ENCODE measurements at places on chromosomes 3 and 15.

GRCh38 chr3:157240408-157240807 is 80.5 kb upstream of the CCNL1 start:
- no peak for DNase-seq

GRCh38 chr3:55558316-55558715 is 71.2 kb upstream of the WNT5A start:
- no peak for DNase-seq

DNA sequence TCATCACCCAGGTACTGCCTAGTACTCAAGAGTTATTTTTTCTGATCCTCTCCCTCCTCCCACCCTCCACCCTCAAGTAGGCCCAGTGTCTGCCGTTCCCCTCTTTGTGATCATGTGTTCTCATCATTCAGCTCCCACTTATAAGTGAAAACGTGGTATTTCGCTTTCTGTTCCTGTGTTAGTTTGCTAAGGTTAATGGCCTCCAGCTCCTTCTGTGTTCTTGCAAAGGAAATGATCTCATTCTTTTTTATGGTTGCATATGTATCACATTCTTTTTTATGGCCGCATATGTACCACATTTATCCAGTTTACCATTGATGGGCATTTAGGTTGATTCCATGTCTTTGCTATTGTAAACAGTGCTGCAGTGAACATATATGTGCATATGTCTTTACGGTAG is 8.2 kb upstream of the GANC start:
- no peak for DNase-seq

DNA sequence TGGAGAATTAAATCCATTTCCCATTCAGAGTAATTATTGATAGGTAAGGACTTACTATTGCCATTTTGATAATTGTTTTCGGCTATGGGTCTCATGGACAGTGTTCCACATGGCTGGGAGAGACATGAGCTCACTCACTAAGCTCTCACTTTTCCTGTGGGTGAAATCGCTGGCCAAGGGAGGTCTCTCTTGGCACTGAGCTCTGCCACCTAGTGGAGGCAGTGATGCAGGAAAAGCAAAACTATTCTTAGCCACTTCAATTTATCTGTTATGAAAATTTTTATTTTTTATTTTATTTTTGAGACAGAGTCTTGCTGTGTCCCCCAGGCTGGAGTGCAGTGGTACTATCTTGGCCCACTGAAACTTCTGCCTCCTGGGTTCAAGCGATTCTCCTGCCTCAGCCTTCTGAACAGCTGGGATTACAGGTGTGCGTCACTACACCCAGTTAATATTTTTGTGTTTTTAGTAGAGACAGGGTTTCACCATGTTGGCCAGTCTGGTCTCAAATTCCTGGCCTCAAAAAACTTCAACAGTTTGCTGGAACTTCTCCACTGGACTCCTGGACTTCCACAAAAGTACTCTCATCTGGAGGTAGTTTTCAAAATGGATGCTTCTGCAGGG is 4.7 kb upstream of the RNF13 start:
- peak; percentile 54 for DNase-seq

- no peak for DNase-seq
These were observed 17.8 kb downstream of the ABHD17C start for GRCh38 chr15:80712956-80713355.

DNA sequence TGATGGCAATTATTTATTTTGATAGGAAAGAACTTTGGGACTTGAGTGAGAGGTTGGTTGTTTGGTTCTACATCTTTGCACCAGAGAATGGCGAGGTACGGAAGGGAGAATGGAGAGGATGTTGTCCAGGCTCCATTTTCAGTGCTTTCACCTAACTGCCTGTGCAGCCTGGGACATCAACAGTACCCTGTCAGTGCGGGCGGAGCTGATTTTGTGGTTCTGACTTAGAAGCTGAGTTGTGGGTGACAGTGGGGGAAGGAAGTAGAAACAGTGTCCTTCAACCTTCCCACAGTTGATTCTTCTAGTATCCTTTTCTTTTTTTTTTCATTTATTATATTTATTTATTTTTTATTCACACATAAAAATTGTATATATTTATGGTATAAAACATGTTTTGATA is 95.3 kb downstream of the TIGIT start:
- DNase-seq = no peak

DNA sequence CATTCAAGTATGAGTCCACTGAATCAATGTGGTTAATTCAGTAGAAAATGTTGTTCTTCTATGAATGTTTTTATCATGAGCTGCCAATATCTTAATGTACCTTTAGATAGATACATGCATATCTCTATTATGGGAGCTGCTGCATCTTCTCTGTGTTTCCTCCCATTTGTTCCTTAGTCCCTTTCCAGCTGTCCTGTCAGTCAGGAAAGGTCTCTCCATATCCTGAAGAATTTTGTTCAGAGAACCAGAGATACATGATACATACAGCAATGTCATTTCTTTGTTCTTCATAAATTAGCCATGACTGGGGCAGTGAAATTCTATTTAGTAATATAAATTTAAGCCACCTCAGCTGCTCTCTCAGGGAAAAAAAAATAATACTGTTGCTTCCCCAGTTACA is 103.7 kb downstream of the P3H2 start:
- no peak for DNase-seq

DNA sequence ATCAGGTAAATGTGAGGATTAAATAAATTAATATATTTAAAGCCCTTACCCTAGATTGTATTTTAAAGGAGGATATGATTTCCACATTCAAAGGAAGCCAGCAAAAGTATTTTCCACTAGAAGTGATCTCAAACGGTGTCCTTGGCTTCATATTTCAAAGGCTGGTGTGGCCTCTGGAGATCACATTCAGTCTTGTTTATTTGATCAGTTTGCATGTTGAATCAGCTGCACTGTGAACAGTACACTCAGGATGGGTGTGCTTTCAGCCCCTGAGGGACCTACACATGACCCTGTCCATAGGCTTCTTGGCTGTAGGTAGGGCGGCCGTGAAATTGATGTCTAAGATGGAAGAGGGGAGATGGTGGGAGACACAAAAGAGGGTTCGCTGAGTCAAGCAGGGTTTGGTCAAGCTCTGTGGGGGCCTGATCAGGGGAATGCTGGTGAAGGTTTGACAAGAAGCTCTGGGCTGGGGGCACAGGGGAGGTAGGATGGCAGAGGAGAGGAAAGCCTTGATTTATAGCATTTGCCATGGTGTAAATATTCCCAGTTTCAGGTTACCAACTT is 21.9 kb downstream of the CYP8B1 start:
- no peak for DNase-seq

DNA sequence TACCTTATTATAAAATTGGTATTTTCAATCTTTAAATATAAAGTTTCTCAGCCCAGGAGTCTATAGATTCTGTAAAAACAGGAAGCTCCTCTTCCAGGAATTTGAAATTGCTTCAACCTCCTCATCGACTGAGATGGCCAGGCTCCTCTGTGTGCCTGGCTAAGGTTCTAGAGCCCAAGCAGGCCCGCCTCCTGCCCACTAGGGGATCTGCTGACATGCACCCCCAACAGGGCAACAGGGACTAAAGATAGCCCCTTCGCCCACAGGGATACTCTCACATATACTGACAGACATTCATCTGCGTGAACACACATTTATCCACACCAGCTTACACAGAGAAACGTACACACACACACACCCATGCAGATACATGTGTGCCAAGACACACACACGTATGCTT is 183.1 kb upstream of the TLE3 start:
- no peak for DNase-seq

- peak; percentile 11 for DNase-seq
These were observed 396.3 kb downstream of the IL5RA start for GRCh38 chr3:2713923-2714322.

GRCh38 chr15:74208901-74209559 is 6.4 kb upstream of the STRA6 start:
- no peak for DNase-seq

GRCh38 chr3:67017211-67017610 is 19.1 kb downstream of the KBTBD8 start:
- DNase-seq = no peak

DNA sequence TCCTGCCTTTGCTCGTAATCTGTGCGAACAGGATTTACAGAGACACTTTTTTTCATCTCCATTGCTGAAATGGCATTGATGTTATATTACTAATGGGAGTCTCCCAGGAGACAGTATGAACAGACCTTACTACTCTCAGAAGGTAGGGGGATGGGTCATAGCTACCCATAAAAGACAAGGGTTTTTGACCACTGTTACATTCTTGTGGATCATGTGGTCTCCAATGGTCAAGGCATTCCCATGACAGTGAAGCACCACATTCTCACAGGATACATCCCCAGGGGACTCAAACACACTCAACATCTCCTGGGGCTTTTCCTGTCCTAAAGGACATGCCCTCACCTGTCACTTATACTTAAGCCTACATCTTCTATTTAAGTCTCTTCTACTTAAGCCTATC is 40.8 kb downstream of the MKRN3 start:
- DNase-seq = no peak

- no peak for DNase-seq
These were observed 19.5 kb downstream of the TRAK1 start for GRCh38 chr3:42110631-42111030.

DNA sequence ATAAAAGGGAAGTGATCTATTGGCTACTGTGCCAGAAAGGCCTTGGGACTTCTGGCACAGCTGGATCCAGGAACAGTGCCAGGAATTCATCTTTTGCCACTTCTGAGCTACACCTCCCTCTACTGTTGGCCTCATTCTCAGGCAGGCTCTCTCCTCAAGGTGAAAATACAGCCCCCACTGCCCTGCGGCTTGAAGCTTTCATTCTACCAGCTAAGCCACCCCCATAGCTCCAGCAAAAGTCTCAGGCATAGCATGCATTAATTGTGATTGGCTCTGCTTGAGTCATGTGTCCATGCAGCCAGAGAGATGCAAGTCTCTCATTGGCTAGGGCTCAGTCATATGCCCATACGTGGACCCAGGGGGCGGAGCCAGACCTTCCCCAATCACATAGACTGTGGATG is 142.4 kb downstream of the TPRA1 start:
- no peak for DNase-seq

- DNase-seq = no peak
These were observed 22.6 kb upstream of the NEK10 start for GRCh38 chr3:27391796-27392195.

DNA sequence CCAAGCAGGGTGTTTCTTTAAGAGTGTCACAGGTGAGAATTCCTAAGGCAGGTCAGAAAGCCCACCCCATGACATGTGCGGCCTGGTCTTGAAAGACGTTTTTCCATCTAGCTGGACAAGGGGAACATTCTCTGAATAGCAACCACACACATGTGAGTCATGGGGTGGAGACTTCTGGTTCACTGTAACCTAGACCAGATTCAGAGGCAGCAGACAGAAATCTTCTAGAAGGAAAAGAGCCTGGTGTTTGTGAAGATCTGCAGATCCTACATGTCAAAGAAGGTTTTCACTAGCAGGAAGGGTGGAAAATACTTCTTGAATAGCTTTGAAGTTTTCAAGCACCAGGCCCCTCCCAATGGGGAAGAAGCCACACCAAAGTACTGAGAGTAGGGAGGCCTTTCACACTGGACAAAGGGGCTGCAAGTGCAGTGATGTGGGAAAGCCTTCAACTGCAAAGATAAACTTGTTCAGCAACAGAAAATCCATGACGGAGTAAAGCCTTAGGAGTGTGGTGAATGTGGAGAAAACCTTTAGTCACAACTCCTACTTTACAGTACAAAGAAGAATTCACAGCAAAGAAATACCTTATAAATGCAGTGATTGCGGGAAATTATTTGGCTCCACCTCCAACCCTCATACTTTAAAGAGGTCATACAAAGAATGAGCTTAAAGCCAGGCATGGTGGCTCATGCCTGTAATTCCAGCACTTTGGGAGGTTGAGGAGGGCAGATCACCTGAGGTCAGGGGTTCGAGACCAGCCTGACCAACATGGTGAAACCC is 17.6 kb downstream of the ADAM10 start:
- no peak for DNase-seq

GRCh38 chr3:139198929-139199328 is 144.9 kb upstream of the MRPS22 start:
- no peak for DNase-seq

- no peak for DNase-seq
These were observed 2.2 kb upstream of the RBP1 start for GRCh38 chr3:139541532-139542288.

DNA sequence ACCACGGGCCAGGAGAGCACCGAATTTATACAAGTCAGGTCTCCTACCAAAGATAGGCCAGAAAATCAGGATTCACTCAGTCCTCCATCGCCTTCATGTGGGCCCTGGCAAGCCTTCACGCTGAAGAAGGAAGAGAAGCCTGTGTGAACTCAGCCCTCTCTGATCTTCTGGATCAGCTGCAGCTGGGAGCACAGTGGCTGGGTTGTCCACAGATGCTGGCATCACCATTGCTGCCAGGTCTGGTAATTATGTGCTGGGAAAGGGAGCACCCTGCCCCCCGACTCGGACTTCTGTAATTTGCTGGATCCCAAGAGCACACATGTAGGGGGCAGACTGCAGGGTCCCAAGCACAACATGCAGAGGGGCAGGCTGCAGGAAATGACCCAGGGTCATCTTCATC is 12.4 kb upstream of the PDE8A start:
- DNase-seq = no peak

DNA sequence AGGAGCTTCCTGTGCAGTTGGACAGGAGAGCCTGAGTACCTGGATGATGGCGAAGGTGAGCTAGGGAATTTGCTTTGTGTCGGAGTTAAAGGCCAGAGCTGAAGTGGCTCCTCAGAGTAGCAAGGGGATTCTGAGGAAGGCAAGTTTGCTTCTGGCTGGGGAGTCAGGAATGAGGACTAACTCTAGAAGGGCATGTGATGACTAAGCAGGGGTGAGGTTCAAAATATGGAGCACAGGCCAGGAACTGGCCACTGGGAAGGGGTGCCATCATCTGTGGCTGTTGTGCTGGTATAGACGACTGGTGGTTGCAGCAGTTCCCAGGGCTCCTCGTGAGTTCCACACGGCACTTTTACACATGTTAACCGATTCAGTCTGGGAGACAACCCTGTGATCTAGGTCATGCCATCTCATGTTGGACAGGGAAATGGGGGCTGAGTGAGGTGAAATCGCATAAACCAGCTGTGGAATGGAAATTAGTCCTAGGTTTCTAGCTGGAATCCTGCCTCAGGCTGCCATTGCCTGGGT is 100.8 kb downstream of the EEFSEC start:
- DNase-seq = no peak

DNA sequence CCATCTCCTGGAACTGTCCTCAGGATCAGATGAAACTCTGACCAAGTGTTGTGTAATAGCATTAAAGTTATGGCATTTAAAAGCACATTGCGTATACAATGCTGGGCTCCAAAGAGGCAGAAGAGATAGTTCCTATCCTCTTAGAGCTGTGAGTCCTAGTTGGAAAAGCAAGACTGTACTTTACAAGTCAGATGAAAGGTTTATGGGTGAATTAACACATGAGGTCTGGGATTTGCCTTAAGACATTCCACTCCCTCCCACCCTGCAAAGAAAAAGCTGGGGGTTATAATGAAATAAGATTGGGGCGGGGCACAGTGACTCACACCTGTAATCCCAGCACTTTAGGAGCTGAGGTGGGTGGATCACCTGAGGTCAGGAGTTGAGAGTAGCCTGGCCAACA is 35.6 kb downstream of the SNAPC5 start:
- no peak for DNase-seq

DNA sequence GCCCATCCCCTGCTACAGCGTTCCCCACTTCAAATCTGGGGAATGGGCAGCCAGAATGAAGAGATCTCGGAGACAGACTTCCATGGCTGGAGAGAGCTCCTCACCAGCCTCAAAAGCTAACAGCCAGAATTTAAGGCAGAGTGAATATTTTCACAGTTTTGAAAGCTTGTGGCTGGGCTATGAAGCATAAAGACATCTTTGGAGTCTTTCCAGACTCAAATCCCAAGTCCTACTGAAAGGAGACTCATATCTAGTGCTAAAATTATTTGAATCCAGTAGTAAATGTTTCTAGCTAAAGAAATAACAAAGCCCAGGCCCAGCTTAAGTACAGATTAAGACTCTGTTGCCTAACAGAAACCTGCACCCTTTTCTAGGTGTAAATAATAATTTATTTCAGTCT is 628.4 kb upstream of the ALCAM start:
- no peak for DNase-seq

Measured in stimulated activated CD4-positive, alpha-beta T cell treated with anti-CD3 and anti-CD28 coated beads, Interleukin-2, amount 100 ng/mL, for 24 hours (primary cell).